Epithelial cell of umbilical artery (primary cell): ENCODE measurements at places on chromosomes 3 and 15. TPM values are rescaled to one million over a fixed set of nuclear protein-coding genes. Genes with fewer than 3 reads are reported as not detected.

The LRRIQ4 gene
- not detected in 2 replicates for total RNA-seq

The MAGI1 gene
- 31.0 and 32.2 TPM in 2 replicates for total RNA-seq

The RETNLB gene
- not detected in 2 replicates for total RNA-seq

The SERPINI1 gene
- total RNA-seq: 0.32 and 1.2 TPM in 2 replicates

The PARP9 gene
- 12.7 and 115 TPM in 2 replicates for total RNA-seq

The PLA2G4D gene
- total RNA-seq: not detected in 2 replicates

The TGM4 gene
- 0.15 TPM in 1 of 2 replicates, not detected in the other for total RNA-seq

The SQOR gene
- 19.2 and 29.6 TPM in 2 replicates for total RNA-seq

The GOLGA8Q gene
- total RNA-seq: not detected in 2 replicates

The FHIT gene
- 0.32 and 1.4 TPM in 2 replicates for total RNA-seq

The PLD1 gene
- 40.7 and 60.7 TPM in 2 replicates for total RNA-seq

The MKRN3 gene
- not detected in 2 replicates for total RNA-seq

The GOLGA8T gene
- under 0.01 and 0.15 TPM in 2 replicates for total RNA-seq

The PSTPIP1 gene
- not detected in 2 replicates for total RNA-seq

The SNRPN gene
- total RNA-seq: 221 and 276 TPM in 2 replicates

The MCTP2 gene
- total RNA-seq: not detected in 2 replicates

The CCR2 gene
- not detected in 2 replicates for total RNA-seq

The FILIP1L gene
- total RNA-seq: 10.7 and 22.5 TPM in 2 replicates

The GP5 gene
- total RNA-seq: not detected in 2 replicates

The GOLGA8J gene
- total RNA-seq: under 0.01 TPM in 1 of 2 replicates, not detected in the other

The EXD1 gene
- total RNA-seq: not detected in 2 replicates

The SKIC8 gene
- total RNA-seq: 120 and 160 TPM in 2 replicates

The TXNRD3 gene
- 7.3 and 8.4 TPM in 2 replicates for total RNA-seq

The NR1I2 gene
- total RNA-seq: 0.15 TPM in 1 of 2 replicates, not detected in the other

The CISH gene
- total RNA-seq: 0.15 and 0.32 TPM in 2 replicates

The NR2E3 gene
- 0.15 and 0.32 TPM in 2 replicates for total RNA-seq

The SLC12A8 gene
- total RNA-seq: 0.46 and 0.65 TPM in 2 replicates

The PLCH1 gene
- total RNA-seq: under 0.01 TPM in 2 replicates

The CCNB2 gene
- total RNA-seq: 43.2 and 52.7 TPM in 2 replicates

The MESP1 gene
- 0.61 and 0.65 TPM in 2 replicates for total RNA-seq

The GRK7 gene
- total RNA-seq: not detected in 2 replicates

The UROC1 gene
- total RNA-seq: not detected in 2 replicates

The TMC3 gene
- not detected in 2 replicates for total RNA-seq

The PLCB2 gene
- 3.9 and 7.8 TPM in 2 replicates for total RNA-seq

The ITIH4 gene
- total RNA-seq: 0.76 TPM in 1 of 2 replicates, not detected in the other

The PLA2G4E gene
- total RNA-seq: not detected in 2 replicates

The DUOXA2 gene
- not detected in 2 replicates for total RNA-seq

The RPS17 gene
- total RNA-seq: 1,429 and 2,086 TPM in 2 replicates

The ARRDC4 gene
- 1.6 and 4.4 TPM in 2 replicates for total RNA-seq

The CAMK1 gene
- 39.6 and 59.9 TPM in 2 replicates for total RNA-seq

The LRRC34 gene
- 0.97 and 5.0 TPM in 2 replicates for total RNA-seq

The CPA3 gene
- total RNA-seq: 13.0 and 25.8 TPM in 2 replicates

The RPUSD2 gene
- 17.5 and 19.0 TPM in 2 replicates for total RNA-seq

The NRROS gene
- total RNA-seq: 3.2 and 4.1 TPM in 2 replicates

The LMAN1L gene
- total RNA-seq: not detected in 2 replicates

The SLC15A2 gene
- under 0.01 TPM in 1 of 2 replicates, not detected in the other for total RNA-seq

The RLBP1 gene
- total RNA-seq: not detected in 2 replicates

The PP2D1 gene
- total RNA-seq: not detected in 2 replicates

The CLRN1 gene
- not detected in 2 replicates for total RNA-seq

The UCN2 gene
- not detected in 2 replicates for total RNA-seq

The CCDC33 gene
- total RNA-seq: not detected in 2 replicates

The ACKR2 gene
- total RNA-seq: not detected in 2 replicates
